ENCODE measurements at places on chromosomes 16 and 17.

DNA sequence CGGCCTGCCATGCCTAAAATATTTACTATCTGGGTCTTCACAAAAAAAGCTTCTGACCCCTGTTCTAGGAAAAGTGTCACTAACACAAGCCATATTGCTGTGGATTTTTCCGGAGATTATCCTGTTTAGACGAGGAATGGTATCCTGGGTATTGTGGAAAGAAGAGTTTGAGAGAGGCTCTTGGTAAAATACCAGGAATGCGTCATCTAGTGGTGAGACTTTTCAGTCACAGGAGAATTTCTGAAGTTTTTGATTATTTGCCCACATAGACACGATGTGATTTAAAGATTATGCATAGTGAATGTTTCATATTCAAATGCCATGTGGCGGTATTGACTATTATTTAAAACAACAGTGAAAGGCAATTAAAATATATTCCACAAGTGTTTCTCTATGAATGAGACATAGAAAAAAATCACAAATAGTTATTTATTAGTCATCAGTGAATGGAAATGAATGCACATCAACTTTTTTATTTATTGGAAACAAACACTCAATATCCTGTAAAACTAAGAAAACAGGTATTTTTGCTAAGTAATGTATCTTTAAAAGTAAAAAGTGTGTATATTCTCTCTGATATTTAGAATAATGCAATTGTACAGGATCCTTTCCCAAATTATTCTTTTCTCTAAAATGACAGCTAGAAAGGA is 7.8 kb downstream of the KRT28 start:
- H3K36me3 ChIP-seq, result no peaks in the 10 kb centered on the region
- DNase-seq, result no peak
- H3K4me3 ChIP-seq, result no peak overlapping the region
- no peak overlapping the region for H3K27ac ChIP-seq
- no peaks in the 10 kb centered on the region for H3K4me1 ChIP-seq
- no peaks in the 10 kb centered on the region for H3K27me3 ChIP-seq

GRCh38 chr17:16425698-16426659 is 10.6 kb downstream of the TRPV2 start:
- no peak overlapping the region for H3K27ac ChIP-seq
- H3K27me3 ChIP-seq, result no peaks in the 10 kb centered on the region
- H3K4me3 ChIP-seq, result no peak overlapping the region
- no peaks in the 10 kb centered on the region for H3K36me3 ChIP-seq

DNA sequence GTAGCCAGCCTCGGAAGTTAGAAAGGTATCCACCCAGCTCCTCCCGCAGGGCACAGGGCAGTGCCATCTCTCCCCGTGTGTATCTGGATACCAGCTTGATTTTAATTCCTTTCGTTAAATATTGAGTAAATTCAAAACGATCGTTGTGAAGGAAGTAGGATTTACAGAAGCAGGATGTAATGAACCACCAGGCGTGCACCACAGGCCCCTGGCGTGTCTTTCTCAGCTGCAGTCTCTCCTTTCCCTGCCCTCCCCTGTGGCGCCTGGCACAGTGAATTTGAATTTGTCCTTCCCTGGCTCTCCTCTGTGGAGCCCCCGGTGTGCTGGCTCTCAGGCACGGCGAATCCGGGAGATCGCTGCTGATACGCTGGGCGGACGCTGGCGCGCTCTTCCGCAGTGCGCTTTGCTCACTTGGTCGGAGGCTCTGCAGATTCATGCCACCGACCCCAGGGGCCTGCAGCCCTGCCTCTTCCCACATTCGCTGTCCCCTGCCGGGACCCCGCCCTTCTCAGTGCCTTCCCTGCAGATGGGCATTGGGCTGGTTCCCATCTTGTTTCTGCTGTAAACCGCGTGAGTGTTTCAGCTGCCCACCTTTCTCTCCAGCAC is 164.6 kb downstream of the RPTOR start:
- no peaks in the 10 kb centered on the region for H3K27me3 ChIP-seq
- no peaks in the 10 kb centered on the region for H3K36me3 ChIP-seq
- no peak for DNase-seq
- no peaks in the 10 kb centered on the region for H3K4me1 ChIP-seq
- no peak overlapping the region for H3K27ac ChIP-seq

- no peaks in the 10 kb centered on the region for H3K36me3 ChIP-seq
- no peaks in the 10 kb centered on the region for H3K4me1 ChIP-seq
- no peak overlapping the region for H3K4me3 ChIP-seq
- H3K27ac ChIP-seq, result no peak overlapping the region
Measured at GRCh38 chr17:10130677-10131076, 67.7 kb downstream of the GAS7 start.

- no peak for DNase-seq
- H3K4me3 ChIP-seq, result peak overlapping the region; percentile 37
- H3K27me3 ChIP-seq, result no peaks in the 10 kb centered on the region
- no peaks in the 10 kb centered on the region for H3K36me3 ChIP-seq
Measured at GRCh38 chr16:3012246-3012645, 477 bp upstream of the CLDN9 start.

DNA sequence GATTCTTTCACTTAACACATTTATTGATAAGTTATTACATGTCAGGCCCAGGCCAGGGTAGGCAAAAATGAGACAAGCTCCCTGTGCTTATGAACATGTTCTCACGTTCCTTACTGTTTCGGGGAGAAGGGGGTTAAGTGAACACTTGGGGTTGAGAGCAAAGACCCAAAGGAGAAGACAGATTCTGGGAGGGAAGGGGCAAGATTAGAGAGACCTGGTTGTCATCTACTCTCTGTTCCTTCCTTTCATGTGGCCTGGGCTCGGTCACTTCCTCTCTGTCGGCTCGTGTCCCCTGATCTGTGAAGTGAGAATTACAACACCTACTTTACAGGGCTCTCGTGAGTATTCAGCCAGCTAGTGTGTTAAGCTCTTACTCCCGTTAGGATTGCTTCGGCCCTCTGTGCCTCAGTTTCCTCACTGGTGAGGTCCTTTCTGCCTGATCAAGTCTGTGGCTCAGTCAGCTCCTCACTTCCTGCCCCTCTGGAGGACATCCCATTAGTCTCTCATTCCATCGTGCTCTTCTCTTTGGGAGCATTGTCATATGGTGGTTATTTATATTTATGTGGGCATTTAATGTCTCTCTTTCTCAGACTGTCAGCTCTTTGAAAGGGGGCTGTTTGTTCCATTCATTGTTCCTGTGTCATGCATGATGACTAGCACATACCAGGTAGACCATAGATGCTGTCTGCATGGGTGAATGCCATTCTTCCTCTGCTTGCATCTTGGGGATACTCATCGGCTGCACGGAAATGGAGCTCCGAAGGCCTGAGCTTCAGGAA is 38.9 kb downstream of the PLCG2 start:
- H3K36me3 ChIP-seq, result no peaks in the 10 kb centered on the region
- DNase-seq, result no peak
- no peak overlapping the region for H3K4me3 ChIP-seq

DNA sequence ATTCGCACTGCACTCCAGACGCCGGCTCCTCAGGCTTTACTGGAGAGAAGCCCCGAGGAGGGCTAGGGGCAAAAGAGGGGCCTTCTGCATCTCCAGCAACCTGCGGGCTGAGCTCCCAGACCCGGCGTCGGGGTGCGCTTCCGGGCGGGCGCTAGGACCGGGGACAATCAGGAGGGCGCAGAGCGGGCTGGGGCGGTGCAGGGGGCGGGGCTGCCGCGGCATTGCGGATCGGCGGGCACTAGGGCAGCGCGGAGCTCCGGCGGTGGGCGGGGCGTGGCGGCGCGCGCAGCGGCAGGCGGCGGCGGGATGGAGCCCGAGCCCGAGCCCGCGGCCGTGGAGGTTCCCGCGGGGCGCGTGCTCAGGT is at the start of gene TSEN54:
Gene TSEN54, plus strand, starts transcription at position 274 of the 364 bp plus-strand sequence. Its CDS starts 33 bp downstream, at position 307.
- peak; percentile 67 for DNase-seq
- H3K36me3 ChIP-seq, result 0 out of 2 replicates have a peak, but pooled peaks cover 9% of the 10 kb centered on the region
- H3K27me3 ChIP-seq, result no peaks in the 10 kb centered on the region
- peak within 1 kb of the TSS; percentile 89 for H3K4me3 ChIP-seq
- H3K27ac ChIP-seq, result no peak within 1 kb of the TSS
- peaks cover 45% of the 10 kb centered on the region for H3K4me1 ChIP-seq

- H3K27ac ChIP-seq, result no peak overlapping the region
- DNase-seq, result no peak
- H3K4me3 ChIP-seq, result no peak overlapping the region
Measured at GRCh38 chr17:80068301-80069222, 32.1 kb downstream of the CCDC40 start.

- no peak overlapping the region for H3K27ac ChIP-seq
- no peak for DNase-seq
- no peaks in the 10 kb centered on the region for H3K36me3 ChIP-seq
- H3K4me1 ChIP-seq, result peaks cover 28% of the 10 kb centered on the region
- H3K27me3 ChIP-seq, result no peaks in the 10 kb centered on the region
- H3K4me3 ChIP-seq, result no peak overlapping the region
Measured at GRCh38 chr17:31480067-31480466, 88.6 kb downstream of the RAB11FIP4 start.

DNA sequence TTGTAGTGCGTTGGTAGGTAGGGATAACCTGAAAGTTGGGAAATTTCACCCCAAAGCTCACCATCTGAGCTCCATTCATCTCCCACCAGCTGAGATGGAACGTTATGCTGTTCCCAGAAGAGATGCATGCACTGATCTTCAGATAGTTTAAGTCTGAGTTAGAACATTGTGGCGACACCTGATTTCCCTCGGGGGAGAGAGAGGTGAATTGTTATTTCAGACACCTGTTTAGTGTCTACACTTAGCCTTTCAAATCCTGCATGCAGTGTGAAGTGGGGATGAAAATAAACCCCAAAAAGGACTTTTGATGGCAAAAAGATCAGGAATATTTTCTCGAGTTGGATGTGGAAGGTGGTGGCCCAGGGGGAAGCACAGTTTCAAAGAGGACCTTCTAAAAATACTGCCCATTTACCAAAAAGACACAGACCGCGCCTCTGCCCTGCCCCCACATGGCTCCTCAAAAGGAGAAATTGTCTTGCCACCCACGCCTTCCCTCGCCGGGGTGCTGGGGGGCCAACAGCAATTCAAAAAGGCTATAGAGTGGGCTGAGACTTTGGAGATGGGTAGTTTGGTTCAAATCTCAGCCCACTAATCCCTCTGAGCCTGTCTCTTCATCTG is 11.4 kb downstream of the CIITA start:
- peaks cover 16% of the 10 kb centered on the region for H3K27me3 ChIP-seq
- H3K4me3 ChIP-seq, result no peak overlapping the region
- no peaks in the 10 kb centered on the region for H3K36me3 ChIP-seq
- H3K27ac ChIP-seq, result no peak overlapping the region
- no peak for DNase-seq

GRCh38 chr16:359871-360697 is 7.6 kb upstream of the AXIN1 start:
- no peaks in the 10 kb centered on the region for H3K36me3 ChIP-seq
- H3K4me1 ChIP-seq, result no peaks in the 10 kb centered on the region
- H3K27ac ChIP-seq, result no peak overlapping the region
- H3K27me3 ChIP-seq, result peaks cover 6% of the 10 kb centered on the region

DNA sequence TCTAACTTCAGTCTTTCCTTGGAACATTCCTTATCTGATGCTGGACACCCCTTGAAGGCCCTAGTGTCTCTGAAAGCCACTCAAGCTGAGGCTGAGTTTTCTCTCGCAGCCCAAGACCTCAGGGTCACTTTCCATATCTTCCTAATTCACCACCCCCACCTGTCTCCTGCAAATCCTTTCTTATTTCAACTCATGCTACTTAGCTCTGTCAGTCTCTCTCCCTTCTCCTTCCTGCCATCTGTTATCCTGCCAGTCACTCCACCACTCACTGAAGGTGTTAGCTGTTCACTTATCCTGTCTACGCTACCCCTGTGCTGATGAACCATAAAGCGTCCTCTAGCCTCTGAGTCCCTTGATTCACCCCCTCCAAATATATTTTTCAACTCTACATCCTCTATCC is 143.9 kb upstream of the SHISA6 start:
- peaks cover 12% of the 10 kb centered on the region for H3K27me3 ChIP-seq
- H3K4me3 ChIP-seq, result no peak overlapping the region
- H3K36me3 ChIP-seq, result no peaks in the 10 kb centered on the region
- no peak for DNase-seq

DNA sequence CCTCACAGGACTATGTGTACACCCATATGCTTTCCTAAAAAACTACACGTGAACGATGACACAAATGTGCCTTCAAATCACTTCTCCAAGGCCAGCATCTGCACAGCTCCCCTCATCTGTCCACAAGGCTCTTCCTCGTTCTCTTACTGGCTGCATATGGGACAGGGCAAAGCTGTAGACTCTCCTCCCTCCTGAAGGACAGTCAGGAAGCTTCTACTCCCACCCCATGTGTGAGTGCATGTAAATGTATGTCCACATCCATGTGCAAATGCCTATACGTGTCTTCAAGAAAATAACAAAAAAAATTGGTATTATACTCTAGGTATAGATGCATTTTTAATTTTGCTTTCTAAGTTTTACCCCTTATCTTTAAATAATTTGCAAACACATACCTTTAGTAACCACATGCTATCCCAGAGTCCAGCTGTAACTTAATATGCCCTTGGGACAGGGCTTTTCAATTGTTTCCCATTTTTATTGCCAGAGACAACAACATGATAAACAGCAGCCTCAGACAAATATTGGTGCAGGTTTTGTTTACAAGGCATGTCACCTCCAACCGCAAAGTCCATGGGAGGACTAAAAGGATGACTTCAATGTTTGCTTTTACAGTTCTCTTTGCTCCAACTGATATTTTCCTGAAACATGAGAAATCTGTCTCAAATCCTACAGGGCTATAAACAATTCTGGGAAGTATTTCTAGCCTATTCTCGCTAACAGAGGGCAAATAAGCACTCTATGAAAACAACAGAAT is 31.6 kb upstream of the FAAP100 start:
- no peaks in the 10 kb centered on the region for H3K27me3 ChIP-seq
- no peak overlapping the region for H3K27ac ChIP-seq
- H3K36me3 ChIP-seq, result no peaks in the 10 kb centered on the region
- DNase-seq, result no peak

- H3K4me1 ChIP-seq, result peaks cover 35% of the 10 kb centered on the region
- no peaks in the 10 kb centered on the region for H3K27me3 ChIP-seq
- peak overlapping the region; percentile 2 for H3K27ac ChIP-seq
- H3K4me3 ChIP-seq, result peak overlapping the region; percentile 84
Measured at GRCh38 chr16:76535-77272, 1.3 kb upstream of the MPG start.

DNA sequence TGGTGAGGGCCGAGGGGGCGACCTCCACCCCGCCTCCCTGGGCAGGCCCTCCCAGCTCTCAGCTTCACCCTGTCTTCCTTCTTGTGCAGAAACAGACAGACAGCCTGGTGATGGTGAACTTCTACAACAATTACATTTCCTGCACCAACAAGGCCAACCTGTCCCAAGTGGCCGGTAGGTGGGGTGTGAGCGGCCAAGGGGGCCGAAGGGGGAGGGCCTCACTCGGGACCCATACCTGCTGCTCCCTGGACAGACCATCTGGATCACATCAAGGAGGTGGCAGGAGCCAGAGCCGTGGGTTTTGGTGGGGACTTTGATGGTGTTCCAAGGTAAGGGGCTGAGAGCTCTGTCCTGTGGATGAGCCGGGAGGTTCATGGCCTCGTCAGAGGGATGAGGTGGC is 20.1 kb downstream of the CHMP1A start:
- peaks cover 9% of the 10 kb centered on the region for H3K4me1 ChIP-seq
- H3K27ac ChIP-seq, result no peak overlapping the region
- no peak for DNase-seq
- H3K4me3 ChIP-seq, result no peak overlapping the region
- no peaks in the 10 kb centered on the region for H3K36me3 ChIP-seq

GRCh38 chr16:30375864-30376263 is 1.3 kb downstream of the MYL11 start:
- DNase-seq, result no peak
- H3K27me3 ChIP-seq, result no peaks in the 10 kb centered on the region
- no peaks in the 10 kb centered on the region for H3K36me3 ChIP-seq
- H3K4me3 ChIP-seq, result no peak overlapping the region
- no peak overlapping the region for H3K27ac ChIP-seq
